ENCODE measurements at places on chromosomes 1 and 21.

- no peak for DNase-seq
Measured at GRCh38 chr1:212593821-212594251, 14.7 kb upstream of the ATF3 start.

- no peak for DNase-seq
Measured at GRCh38 chr1:177873238-177873637, 96.6 kb downstream of the SEC16B start.

DNA sequence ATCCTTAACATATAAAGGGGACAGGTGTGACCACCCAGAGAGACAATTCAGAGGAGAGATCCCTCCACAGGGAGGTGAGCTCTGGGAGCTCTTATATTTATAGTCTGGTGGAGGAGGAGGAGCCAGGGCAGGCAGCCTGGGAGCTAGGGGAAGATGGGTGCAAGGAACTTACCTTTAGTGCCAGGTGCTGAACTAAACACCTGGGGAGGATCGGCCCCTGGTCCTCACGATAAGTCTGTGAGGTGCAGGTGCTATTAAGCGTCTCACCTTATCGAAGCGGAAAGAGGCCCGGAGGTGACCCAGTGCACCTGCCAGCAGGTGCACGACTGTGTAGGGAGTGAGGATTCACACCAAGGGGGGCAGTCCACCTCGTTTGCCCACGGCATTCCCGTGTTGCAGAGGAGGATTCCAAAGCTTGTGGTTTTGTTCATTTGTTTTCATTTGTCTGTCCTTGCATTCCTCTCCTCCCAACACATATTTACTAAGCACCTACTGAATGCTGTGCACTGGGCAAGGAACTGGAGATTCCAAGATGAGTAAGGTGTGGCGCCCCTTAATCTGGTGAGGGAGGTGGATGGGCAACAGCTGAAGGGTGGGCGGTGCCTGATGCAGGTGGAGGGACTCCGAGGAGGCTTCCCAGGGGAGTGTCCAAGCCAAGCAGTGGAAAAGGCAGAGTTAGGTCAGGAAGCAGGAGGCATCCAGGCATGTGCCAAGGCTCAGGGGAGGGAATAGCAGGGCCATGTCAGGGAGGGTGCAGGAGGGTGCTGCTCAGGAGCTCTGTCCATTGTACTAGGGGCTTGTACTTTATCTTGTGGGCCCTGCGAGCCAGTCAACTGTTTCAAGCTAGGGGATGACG, 11.5 kb downstream of the ARHGEF10L start:
- no peak for DNase-seq

DNA sequence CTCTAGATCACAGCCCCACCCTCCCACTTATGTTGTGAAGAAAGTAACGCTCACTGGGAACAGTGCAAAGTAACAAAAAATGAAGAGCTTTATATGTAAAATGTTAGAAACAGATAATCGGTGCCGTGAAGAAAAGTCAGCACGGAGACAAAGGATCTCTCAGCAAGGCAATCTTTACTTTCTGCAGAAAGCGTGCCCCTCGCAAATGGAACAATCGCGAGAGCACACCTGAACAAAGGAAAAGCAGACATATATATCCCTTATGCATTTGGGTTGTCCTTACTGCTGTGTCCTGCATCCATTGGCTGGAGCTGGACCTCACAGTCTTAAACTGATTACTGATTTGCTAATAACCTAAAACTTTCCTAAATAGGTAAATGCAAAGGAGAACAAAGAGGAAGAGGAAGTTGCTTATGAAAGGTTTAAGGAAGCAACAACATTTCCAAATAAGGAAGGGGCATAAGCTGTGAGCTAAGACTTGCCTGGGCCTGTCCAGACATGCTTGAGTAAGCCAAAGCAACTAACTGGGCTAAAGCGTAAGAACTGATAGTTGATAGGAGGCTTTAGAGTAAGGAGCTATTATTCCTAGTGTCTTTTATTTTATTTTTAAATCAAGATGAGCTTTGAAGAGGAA, 89.7 kb downstream of the GTF2B start:
- DNase-seq, result no peak

DNA sequence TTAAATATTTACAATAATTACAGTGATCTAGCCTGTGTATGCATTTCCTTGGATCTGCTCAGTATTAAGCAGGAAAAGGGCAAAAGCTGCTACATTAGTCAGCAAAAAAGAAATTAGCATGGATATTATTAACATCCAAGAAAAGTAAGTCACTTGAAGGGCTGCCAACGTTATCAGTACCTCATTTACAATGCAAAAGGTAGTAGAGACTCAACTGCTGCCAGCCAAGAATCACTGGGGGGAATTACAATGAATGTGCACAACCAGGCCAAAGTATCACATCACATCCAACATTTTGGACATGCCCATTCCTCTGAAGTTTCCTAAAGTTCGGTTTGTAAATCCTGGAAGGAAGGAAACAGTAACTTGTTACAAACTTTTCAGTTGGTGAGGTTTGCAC, 1.9 kb downstream of the CNN3 start:
- DNase-seq, result no peak

DNA sequence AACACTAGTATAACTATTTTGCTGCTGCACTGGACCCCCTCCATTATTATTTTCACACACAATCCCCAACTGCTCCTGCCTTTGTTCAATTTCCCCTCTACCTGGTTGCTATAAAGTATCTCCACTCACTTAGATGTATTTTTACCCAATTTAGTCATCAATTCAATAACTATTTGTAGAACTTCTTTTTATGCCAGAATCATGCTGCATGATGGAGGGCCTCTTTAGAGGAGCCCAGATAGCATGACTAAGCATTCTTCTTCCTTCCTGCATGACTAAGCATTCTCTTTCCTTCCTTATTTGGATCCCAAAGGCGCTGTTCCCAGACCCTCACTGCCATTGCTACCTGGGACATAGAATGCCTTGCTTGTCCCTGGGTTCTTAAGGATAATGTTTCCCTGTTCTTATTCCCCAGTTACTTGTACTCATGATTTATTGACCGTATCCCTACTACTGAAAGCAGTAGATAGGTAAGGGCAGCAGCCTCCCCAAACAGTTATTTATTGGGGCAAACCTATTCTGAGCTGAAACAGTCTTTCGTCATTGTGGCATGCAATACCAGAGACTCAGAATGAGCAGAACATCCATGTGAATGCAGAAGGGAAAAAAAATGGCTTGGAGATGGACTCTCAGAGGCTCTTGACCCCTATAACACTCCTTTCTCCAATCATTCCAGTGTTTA, 89.3 kb upstream of the AKT3 start:
- no peak for DNase-seq

- DNase-seq, result no peak
Measured at GRCh38 chr21:25639551-25640201, 618 bp downstream of the JAM2 start.

- no peak for DNase-seq
Measured at GRCh38 chr1:5554111-5554510, 438.1 kb downstream of the NPHP4 start.

DNA sequence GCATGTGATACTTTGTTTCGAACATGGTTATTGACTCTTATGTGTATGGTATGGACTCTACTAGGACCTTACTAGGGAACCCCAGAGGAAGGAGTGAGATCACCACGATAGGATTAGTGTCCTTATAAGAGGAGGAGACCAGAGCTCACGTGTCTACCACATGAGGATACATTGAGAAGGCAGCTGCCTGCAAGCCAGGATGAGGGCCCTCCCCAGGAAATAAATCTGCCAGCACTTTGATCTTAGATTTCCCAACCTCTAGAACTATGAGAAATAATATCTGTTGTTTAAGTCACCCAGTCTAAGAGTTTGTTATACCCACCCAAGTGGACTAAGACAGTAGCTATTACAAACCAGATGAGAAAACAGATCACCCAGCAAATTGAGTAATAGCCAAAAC, 559.3 kb upstream of the USP24 start:
- DNase-seq, result no peak

GRCh38 chr1:923991-924655, 400 bp downstream of the SAMD11 start:
- DNase-seq, result no peak

DNA sequence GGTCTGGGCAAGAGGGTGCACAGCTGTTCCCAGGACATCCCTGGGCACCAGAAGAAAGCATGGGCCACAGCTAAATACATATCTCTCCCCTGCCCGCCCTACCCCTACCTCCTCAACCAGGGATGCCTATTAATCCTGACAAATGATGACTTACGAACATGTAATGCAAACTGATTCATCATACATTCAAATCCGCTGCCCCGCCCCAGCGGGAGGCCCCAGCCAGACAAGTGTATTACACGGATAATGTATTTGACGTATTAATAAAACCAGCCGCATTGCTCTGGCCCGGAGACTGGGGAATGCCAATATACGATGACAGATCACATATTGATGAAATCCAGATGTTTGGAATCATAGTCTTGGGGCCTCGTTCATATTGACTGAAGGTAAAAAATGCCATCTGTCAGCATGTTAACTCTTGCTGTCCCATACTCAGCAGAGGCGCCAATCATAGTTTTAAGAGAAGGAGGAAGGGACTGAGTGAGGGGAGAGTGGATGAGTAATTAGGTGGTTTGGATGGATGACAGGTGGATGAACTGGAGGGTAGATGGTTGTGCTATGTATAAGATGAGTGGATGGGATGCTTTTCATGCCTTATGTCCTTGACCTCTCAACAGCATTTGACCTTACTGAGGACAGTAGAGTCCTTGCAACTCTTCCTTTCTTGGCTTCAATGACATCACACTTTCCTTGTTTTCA, 68.2 kb downstream of the TMEM53 start:
- no peak for DNase-seq

- DNase-seq, result no peak
Measured at GRCh38 chr1:26822737-26823395, 3.6 kb upstream of the ZDHHC18 start.

GRCh38 chr1:97308131-97308530, 586.5 kb downstream of the PTBP2 start:
- DNase-seq, result no peak

GRCh38 chr1:169692756-169693460, 18.5 kb downstream of the SELL start:
- no peak for DNase-seq

DNA sequence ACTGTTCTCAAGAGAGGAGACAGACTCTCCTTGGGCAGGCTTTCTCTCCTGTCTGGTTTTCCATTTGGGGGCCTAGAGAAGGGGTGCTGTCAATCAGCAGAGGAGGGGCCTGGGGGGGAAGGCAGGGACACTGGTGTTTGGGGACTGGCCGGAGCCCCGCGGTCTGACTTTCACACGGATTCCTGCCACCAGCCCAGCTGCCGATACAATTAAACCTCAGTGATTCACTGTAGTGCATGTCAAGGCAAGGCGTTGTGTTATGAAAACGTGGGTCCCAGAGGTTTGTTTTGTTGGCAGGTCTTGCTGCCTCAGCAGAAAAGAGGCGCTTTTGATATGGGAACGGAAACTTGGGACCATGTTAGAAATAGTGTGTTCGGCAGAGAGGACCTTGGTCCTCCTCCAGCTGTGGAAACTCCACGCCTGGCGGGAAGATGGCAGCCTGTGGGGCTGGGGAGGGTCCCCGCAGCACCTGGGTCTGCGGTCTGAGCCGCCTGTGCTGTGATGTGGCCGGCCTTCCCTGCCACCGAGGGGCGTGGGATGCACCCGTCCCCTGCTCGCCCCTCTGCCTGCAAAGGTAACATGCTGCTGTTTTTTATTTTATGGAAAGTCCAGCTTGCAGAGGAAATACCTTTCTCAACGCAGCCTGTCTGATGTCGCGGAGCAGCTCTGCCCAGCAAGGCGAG, 47.6 kb downstream of the SPSB1 start:
- no peak for DNase-seq

GRCh38 chr21:29939924-29940275, at the start of gene GRIK1:
Gene GRIK1, minus strand, starts transcription at chr21:29939996.
- DNase-seq, result no peak

DNA sequence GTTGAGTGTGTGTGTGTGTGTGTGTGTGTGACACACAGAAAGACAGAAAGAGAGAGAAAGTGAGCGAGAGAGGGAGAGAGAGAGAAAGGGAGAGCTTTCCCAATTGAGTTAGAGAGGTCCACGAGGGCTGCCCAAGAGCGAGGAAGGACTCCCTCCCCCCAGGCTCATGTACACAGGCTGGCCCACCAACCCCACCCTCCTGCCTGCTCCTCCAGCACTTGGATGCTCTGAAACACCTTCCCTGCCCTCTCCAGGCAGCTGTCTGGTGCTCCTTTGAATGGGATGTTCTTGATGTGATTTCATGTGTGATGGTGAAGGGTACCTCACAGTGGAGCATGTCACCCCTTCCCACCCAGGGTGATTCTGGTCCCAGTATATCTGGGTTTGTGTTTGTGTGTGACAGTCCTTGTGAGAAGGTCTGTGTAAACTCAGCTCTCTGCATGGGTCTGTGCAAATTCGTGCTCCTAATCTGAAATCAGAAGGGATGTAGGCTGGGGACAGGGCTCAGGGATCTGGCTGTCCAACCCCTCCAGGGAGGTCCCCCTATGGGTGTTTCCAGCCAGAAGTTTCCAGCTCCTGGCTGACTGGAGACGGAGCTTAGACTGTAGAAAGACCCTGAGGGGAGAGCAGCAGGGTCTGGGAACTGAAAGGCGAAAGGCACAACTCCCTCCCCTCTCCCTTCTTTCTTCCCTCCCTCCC, 6.8 kb upstream of the PEAR1 start:
- no peak for DNase-seq

DNA sequence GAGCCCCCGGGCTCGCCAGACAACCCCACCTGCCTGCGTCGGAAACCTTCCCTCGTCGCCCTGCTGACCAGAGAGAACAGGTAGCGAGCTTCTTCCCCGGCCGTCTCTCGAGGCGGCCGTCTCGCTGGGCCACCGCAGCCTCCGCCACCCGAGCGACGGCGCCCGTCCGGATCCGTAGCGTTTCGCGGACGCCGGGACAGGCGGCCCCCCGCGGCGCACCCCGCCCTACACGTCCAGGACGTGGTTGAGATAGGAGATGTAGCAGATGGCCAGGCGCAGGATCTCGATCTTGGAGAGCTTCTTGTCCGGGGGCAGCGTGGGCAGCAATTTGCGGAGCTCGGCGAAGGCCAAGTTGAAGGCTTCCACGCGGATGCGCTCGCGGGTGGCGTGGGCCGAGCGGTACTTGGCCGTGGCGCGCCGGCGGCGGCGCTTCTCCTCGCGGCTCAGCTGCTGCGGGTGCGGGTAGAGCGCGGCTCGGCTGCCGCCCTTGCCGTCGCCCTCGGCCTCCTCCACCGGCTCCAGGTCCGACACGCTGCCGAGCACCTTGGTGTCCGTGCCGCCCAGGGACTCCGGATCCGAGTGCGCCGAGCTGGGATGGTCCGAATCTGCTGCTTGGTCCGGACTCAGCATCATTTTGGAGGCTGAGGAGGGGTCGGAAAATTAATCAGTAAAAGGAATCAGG, 3.0 kb downstream of the NHLH2 start:
- DNase-seq, result no peak

Measured in NCI-H2081 treated with DMSO at 0.1 percent for 48 hours (cell line).